ENCODE measurements at places on chromosomes 7 and 10.

GRCh38 chr10:25683344-25683743, 250.7 kb upstream of the MYO3A start:
- DNase-seq, result no peak

DNA sequence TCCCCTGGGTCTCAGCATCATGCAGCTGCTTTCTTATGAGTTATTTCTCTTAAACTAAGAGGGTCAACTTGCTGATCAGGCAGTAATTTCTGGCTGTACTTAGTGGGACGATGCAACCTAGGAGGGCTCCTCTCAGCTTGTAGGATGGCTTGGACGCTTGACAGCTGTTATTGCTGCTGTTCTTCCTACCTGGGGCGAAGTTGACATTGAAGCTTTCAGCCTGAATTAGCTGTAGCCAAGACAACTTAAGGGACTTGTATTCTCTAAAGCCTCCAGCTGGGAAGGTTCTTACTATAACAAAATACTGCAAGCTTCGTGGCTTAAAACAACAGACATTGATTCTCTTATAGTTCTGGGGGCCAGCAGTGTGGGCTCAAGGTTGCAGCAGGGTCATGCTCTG, 224.9 kb downstream of the ACTR3B start:
- no peak for DNase-seq

- no peak for DNase-seq
Observed at GRCh38 chr7:94160719-94161435, 156.7 kb upstream of the BET1 start.

DNA sequence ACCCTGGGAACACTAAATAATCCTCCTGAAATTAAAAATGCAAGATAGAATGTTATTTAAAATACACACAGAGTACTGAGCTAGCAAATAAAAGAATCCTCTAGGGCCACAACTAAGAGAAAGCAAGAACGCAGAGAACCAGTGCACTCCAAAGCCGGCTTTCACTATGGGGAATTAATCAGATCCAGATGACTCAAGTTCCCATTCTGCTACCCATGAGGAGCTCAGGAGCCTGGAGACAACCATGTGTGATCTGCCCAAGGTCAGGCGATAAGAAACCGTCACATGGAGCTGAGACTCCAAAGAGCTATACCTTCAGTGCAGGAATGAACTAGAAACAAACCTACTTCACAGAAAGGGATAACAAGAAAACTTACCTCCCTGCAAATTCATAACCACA, 19.5 kb upstream of the CYREN start:
- peak; percentile 41 for DNase-seq

- DNase-seq, result no peak
Observed at GRCh38 chr10:73639286-73639685, 2.0 kb downstream of the MYOZ1 start.

DNA sequence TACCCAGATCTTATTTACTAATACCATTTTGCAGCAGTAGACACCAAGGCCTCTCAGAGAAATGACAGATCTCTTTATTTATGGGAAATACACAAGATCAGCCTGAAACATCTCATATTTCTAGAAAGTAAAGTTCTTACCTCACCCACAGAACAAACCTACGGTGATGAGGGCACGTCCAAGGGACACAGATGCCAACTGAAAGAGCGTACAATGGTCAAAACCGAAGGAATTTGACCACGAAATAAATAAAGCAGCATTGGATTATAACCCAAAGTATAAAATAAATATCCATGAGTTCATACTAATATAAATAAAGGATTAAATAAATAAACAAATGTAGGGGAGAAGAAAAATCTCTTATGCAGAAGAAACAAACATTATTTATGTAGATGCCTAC, 747.0 kb downstream of the TNS3 start:
- no peak for DNase-seq

DNA sequence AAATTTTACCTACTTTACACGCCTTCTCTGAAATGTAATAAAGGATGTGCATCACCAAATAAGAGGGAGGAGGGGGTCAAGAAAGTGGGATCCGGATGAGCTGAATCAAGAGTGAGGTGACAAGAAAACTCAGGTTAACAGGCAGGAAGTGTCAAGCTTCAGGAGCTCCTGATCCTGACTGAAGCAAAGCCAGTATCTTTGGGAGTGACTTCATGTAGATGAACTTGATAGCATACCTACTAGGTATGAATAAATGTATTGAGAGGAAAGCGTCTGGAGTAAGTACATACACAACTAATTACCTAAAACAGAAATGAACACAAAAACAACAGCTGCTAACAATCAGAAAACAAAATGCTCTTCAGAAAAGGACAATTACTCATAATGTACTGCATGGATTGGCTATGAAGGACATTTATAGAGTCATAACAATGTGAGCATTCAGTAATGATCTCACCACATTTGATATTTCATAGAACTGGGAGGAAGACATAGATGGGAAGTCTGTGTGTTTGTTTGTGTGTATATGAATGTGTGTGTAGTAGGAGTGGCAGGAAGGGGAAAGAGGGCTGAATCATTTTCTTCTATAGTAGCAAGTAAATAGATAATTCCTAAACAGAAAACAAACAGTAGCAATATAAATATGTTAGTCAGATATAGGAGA, 29.4 kb downstream of the PRKG1 start:
- DNase-seq, result peak; percentile 42

GRCh38 chr7:69746383-69746782, 148.1 kb downstream of the AUTS2 start:
- DNase-seq, result no peak

DNA sequence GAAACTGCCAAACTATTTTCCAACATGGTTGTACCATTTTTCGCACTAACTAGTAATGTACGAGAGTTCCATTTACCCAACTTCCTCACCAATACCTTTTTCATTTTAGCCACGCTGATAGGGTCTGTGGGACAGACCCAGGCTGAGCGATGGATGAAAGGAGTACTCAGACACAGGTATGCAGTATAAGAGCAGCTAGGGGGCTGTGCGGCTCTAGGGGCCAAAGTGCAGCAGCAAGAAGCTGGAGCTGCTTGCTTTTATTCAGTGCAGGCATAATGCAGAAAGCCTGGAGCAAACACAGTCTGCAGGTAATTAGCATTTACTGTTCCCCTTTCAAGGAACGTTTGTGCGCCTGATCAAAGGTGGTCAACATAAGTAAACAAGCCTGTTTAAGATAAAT, 21.0 kb downstream of the UCMA start:
- no peak for DNase-seq

GRCh38 chr10:115030483-115031200, 62.5 kb upstream of the ATRNL1 start:
- no peak for DNase-seq

- no peak for DNase-seq
Observed at GRCh38 chr7:68562323-68562899, 1035.9 kb upstream of the AUTS2 start.

- DNase-seq, result peak; percentile 27
Observed at GRCh38 chr7:29946428-29947186, 43.0 kb downstream of the SCRN1 start.

- DNase-seq, result peak; percentile 75
Observed at GRCh38 chr7:137169282-137169698, 174.2 kb downstream of the PTN start.

DNA sequence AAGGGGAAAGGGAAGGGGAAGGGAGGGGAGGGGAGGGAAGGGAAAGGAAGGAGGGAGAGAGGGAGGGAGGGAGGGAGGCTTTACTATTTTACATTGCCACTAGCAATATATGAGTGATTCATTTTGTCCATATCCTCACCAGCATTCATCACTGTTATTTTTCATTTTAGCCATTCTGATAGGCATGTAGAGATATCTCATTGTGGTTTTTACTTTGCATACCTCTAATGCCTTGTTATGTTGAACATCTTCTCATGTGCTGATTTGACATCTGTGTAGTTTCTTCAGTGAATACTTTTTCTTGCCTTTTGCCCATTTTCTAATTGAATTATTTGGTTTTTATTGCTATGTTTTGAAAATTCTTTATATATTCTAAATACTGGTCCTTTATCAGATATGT, 52.7 kb downstream of the GCC1 start:
- peak; percentile 41 for DNase-seq

GRCh38 chr10:62058476-62058875, 157.0 kb downstream of the ARID5B start:
- no peak for DNase-seq

GRCh38 chr7:123746931-123747488, 1.8 kb downstream of the WASL start:
- DNase-seq, result no peak

DNA sequence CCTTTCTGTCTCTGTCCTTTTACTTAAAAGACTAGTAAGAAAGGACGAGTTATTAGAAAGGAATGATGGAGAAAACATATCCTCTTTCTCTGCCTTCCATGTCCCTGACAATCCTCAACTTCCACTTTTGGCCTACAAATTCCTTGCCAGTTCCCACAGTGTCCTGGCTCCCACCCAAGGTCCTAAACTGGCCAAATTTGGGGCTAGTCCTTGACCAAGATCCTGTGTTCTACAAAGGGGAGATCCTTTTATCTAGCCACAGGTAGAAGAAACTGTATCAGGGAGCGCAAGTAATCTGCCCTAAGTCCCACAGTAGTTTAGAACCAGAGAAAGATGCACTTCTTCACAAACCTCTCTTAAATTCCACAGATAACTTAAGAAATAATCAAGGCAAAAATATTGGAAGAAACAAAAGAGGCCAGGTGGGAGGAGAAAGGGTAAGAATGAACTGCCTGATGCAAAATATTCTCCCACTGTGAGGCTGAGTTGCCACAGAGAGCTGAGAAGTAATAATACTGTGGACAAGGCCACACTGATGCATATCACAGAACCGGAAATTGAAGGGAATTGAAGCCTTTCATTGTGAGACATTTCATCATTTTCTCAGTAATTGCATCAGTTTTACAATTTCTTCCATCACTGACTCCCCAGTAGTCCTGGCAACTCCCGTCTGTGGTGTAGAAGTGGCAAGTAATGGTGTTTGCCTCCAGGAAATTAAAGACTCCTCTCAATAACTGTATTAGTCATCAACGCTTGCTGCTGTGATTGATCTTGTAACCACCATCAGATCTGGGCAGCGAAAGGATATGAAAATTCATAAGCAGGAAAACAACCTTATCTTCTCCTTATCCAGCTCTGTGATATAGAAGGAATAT, 47.2 kb downstream of the DNAJC12 start:
- DNase-seq, result peak; percentile 44
